Activated CD8-positive, alpha-beta memory T cell treated with anti-CD3 and anti-CD28 coated beads for 1 hour (primary cell): ENCODE measurements at places on chromosomes 16 and 17.

GRCh38 chr17:55289978-55290377, 25.2 kb downstream of the HLF start:
- no peak for DNase-seq

GRCh38 chr17:20116683-20117309, 107.6 kb downstream of the SPECC1 start:
- peak; percentile 18 for DNase-seq

DNA sequence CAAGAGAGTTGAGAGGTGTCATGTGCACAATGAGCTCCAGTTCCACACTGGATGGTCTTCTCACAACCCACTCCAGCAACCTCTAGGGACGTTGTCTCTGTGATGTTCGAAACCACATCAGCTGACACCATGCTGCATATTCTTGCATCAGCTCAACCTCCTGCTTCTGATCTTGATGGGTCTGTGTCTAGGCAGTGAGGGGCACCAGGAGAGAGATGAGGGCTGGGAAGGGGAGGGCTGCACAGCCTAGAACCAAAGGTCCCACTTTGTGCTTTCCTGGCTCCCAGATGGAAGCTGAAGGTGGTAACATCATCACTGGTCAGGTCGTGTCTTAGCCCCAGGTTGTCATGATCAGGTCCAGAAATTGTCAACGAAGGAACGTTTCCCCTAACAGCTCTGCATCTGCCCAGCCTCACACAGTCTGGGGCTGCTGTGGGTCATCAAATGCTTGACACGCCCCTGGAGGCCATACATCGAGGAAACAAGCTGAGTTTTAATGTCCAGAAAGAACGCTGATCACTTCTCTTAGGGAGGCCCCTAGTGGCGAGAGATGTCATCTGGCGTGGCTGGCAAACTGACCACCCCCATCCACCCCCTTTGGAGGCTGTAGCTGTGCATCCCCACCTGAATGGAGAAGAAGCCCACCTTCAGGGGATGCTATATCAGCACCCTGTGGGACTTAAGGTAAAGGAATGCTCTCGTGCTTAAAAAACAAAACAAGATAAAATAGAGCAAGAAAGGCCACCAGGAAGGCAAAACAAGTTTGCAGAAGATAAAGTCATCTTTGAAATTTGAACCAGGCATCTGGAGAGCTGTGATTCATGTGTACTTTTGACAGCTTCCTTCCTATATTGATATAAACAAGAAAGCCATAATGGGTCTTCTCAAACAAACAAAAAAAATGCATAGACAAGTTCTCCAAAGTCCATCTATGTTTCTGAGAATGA, 58.3 kb downstream of the WIPI1 start:
- no peak for DNase-seq

- no peak for DNase-seq
Measured at GRCh38 chr17:30211371-30211770, 24.1 kb downstream of the SLC6A4 start.

GRCh38 chr16:14310519-14310991, 239.4 kb downstream of the MRTFB start:
- DNase-seq = no peak

DNA sequence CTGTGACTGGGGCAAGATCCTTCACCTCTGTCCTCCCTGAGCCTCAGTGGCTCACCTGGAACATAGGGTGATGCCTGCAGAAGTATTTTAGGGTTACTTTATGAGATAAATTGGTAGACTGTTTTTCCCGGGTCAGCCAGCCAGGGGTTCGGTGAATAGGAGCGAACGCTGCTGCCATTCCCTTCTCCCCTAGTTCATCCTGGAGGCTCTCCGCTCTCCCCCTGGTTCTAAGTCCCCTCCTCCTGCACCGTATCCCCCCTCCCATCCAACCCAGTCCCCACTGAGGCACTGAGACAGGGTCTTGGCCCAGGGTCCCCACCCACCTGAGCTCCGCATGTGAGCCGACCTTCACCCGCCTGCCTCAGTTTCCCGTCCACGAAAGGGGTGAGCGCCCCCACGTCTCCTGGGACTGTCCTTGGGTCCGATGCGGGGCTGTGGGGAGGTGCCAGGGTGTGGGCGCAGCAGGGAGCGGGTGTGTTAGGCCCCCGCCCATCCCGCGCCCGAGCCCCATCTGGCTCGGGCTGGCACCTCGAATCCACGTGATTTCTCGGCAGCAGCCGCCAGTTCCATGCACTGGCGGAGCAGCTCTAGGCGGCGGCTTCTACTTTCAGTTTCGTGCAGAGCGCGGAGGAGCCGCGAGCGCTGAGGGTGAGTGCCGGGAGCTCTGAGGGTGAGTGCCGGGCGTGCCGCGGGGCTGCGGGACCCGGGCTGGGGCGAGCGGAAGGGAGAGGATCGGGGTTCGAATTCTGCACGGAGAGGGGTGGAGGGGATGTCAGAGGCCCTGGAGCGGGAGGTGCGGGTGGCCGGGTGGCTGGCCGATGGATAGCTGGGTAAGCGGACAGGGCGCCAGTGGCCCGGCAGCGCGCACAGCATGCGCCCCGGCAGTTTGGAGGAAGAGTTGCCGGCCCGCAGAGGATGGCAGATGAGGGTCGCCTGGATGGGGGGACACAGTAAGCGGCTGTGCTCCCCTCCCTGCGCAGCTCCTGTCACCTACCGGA, at the start of gene NLRC5:
NLRC5 (plus strand) TSS at position 610 of the 998 bp plus-strand sequence. CDS start 31,156 bp downstream, outside the sequence.
- peak; percentile 68 for DNase-seq

DNA sequence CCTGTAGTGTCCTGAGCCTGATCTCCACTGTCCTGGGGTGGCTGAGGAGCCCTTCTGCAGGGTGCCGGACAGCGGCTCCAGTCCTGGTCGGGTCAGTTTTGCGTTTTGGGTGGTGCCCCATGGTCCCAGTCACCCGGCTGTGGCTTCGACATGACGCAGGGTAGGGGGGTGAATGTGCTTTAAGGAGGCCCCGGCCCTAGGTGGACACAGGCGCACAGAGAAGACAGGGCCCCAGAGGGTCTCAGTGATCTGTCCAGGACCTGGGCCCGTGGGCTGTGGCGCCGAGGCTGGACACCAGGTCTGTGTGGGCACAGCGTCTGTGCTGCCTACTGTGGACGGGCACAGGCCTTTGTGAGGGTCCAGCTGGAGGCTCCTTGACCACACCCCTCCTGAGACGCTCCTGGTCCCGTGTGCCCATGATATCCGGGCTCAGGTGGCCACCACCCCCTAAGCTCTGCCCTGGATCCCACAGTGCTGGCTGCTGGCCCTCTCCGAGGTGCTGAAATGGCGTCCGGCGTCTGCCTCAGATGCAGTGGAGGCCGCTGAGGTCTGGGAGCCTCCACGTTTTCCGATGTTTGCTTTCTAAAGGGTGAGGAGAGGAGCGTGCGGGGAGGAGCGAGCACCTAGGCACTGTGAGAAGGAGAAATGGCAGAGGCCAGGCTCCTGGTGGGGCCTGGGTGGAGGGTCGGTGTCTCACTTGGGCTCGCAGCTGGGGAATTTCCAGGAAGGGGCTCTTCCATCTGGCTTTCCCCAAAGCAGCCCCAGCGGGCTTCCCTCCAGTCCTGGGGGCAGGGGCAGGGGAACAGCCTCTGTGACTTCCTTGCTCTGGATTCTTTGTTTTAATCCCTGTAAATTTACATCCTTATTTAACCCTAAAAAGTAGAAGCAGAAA, 56.1 kb upstream of the ACSF3 start:
- DNase-seq = no peak

DNA sequence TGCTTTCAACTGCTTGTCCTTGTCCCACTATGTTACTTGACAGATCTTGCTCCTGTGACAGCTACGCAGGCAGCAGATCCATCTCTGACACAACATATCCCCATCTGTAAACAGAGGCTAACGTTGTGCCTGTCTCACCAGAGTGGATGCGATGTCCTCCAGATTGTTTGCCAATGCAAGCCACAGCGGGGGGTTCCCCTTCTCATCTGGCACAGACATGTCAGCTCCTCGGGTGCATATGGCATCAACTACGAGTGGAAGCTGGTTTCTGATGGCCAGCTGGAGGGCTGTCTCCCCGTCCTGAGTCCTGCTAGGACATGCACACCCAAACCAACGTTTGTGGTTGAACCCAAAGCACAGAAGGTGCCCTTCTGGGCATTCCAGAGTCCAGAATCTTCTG, 39.0 kb downstream of the CYB5D2 start:
- DNase-seq = no peak

GRCh38 chr17:78789663-78790181, 7.6 kb upstream of the CYTH1 start:
- no peak for DNase-seq

DNA sequence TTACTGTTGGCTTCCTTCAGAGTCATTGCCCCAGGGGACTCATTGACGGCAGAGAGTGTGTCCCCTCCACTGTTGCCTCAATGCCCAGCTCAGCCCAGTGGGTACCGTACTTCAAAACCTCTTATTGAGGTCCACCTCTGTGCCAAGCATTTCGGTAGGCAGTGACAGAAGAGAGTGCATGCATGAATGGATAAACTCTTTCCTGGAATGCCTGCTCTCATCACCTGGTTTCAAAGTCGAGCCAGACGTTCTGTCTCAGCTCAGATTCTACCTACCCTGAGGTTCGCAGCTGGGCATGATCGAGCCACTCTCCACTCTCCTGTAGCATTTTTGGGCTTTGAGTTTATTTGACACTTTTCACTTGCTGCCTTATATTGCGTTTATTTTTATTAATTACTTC, 647.0 kb downstream of the MAF start:
- DNase-seq = no peak

- no peak for DNase-seq
Measured at GRCh38 chr16:11916524-11917285, 949 bp upstream of the GSPT1 start.
